Epithelial cell of esophagus (primary cell): ENCODE measurements at places on chromosomes 3 and 15.

DNA sequence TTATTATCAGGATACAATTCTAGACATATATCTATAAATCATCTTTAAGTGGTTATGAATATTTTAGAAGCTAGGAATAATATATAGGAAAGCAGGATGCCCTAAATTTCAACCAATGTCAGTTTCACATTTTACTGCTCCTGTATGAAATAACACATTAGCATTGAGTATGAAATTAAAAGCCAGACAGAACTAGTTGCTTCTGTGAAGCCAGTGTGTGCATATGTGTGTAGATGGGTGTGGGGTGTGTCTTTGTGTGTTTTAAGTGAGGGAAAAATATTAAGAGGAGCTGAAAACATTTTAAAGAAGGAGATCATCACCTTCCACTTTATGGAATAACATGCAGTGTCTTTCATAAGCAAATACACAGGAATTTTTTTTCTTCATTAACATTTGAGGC is 271.4 kb upstream of the RORA start:
- DNase-seq = no peak

GRCh38 chr3:172465281-172465680 is 17.0 kb upstream of the GHSR start:
- no peak for DNase-seq

DNA sequence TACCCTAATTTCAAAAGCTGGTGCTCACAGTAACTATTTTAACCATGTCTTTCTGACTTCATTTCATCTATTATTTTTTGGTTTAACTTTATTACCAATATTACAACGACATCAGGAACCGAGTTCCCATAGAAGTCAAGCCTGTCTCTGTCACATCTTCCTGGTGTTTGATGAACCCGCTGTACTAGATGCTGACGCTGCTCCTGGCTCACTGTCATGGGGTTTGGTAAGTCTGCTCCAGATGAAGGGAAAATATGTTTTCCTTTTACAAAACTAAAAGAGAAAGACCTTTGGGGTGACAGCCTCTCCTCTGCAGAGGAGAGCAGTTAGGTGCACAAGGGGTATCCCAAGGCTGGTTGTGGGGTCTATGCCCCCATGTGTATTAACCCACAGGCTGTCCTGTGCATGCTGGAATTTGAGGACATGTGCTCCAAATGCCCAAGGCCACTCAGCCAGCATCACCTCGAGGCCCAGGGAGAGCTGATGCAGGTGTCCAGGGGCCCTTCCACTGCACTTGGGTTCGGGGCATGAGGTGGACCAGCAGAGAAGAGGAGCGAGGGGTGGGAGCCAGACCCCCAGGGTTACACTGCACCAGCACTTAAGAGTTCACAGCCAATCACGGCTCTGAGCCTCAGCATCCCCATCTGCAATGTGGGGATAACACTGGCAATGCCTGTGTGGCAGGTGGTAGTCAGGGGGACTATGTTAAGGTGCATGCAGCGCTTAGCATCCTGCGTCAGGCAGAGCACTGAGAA is 62.2 kb downstream of the ATP10A start:
- DNase-seq = no peak

GRCh38 chr3:11386465-11387113 is 114.4 kb downstream of the ATG7 start:
- DNase-seq = no peak
